ENCODE measurements at places on chromosomes 4 and X.

GRCh38 chr4:7890635-7891393 lies 48.8 kb downstream of the AFAP1 start:
- no peak for DNase-seq

- DNase-seq, result no peak
These were observed 52.2 kb downstream of the EFNB1 start for GRCh38 chrX:68880846-68881552.

- no peak for DNase-seq
These were observed 1804.7 kb downstream of the STIM2 start for GRCh38 chr4:28665306-28665705.

GRCh38 chr4:135177321-135177720 lies 975.7 kb upstream of the PABPC4L start:
- DNase-seq, result no peak

DNA sequence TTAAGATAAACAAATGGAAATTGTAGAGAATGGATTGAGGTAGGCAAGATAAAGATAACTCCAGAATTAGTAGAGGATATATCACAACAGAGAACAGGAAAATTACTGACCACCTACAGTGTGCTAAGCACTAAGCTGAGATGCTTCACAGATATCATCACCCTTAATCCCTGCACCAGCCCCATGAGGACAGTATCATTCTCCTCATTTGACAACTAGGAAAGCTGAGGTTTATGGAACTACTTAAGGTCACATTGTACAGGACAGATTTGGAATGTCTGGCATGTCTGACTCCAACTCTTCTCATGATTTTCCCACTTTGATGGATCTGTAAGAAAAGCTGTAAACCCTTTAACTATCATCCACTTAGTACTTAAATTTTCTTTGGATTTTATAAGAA lies 95.5 kb downstream of the CASK start:
- DNase-seq, result no peak

DNA sequence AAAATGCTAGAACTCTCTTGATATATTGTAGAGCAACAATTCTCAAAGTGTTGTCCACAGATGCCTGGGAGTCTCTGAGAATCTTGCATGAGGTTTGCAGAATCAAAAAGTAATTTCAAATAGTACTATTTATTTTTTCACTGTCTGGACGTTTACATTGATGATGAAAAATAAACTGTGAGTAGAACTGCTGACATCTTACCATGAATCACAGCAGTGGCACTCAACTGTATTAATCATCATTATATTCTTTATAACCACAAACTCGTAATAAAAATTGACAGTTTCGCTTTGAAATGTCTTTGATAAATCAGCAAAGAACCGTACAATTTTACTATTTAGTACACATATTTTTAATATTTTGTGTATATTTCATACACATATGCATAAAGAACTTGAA lies 94.5 kb downstream of the NAF1 start:
- DNase-seq, result no peak

DNA sequence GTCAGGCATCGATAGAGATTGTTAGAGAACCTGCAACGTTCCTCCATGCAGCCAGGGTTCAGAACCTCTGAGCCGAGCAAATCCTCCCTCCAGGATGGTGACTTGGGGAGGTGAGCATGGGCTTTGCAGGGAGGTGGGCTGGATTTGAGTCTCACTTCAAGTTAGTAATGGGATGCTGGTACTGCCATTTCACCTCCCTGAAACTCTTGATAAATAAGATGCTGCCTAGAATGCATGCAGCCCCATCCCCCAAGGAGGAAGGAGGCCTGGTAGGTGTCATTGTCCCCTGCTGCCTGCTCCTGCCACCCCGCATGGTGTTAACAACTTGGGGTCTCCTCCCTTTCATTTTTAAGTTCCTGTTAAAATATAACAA lies 35.7 kb upstream of the SLC2A9 start:
- peak; percentile 23 for DNase-seq

- DNase-seq, result no peak
These were observed 8.7 kb downstream of the MSX1 start for GRCh38 chr4:4868040-4868757.

GRCh38 chr4:152090543-152090942 lies 329.7 kb upstream of the GATB start:
- DNase-seq, result no peak

- DNase-seq, result no peak
These were observed 713.4 kb downstream of the PCDH18 start for GRCh38 chr4:136818811-136819330.

DNA sequence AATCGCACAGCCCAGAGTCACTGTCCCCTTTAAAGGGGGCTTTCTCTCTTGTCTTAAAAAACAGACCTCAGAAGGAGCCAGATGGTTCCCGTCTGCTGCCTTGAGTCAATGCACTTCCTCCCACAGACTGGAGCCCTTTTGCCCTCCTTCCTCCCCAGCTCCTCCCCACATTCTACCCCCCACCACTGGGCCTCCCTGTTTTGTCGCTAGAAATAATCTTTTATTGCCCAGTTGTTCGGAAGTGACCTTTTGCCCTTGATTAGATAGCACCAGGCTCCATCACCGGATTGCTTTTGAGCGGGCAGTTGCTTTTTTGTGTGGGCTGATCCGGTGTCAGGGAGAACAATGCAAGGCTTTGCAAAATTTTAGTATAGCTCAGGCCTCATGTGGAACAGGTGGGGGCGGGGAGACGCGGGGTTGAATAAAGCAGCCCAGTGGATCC lies 47.7 kb downstream of the SPRY1 start:
- DNase-seq, result peak; percentile 56

DNA sequence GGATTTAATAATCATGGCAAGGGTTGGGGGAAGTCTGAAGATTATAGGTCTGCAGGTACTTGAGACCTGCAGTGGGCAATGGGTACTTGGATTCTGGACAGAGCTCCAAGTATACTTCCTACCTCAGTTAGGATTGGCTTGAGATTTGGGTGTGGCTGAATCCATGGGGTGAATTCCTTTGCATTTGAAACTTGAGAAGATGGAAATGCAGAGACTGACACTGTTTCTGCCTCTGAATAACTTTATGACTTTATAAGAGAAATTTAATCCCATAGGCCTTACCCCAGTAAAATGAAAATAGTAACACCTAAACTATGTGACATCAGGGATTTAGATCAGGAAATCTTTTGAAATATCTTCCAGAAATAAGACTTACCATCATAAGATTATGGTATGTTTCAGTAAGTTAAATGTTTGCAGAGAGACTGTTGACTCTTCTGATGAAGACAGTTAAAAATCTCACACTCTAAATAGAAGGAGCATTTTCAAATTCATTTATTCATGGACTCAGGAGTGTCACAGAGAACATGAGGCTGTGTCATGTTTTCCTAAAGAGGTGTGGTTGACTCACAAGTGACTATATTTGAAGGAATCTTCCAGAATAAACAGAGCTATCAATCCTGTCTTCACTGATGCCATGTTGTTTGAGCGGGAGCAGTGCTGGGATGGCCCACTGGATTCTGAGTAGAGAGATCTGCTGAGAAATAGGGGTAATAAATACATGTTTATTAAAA lies 513.5 kb upstream of the NR3C2 start:
- DNase-seq, result no peak

- DNase-seq, result no peak
These were observed 55.4 kb downstream of the HUWE1 start for GRCh38 chrX:53631156-53631555.

GRCh38 chrX:153639177-153640044 lies 7.6 kb upstream of the DUSP9 start:
- DNase-seq, result no peak

- DNase-seq, result no peak
These were observed 67.1 kb downstream of the DOCK11 start for GRCh38 chrX:118562582-118563164.

DNA sequence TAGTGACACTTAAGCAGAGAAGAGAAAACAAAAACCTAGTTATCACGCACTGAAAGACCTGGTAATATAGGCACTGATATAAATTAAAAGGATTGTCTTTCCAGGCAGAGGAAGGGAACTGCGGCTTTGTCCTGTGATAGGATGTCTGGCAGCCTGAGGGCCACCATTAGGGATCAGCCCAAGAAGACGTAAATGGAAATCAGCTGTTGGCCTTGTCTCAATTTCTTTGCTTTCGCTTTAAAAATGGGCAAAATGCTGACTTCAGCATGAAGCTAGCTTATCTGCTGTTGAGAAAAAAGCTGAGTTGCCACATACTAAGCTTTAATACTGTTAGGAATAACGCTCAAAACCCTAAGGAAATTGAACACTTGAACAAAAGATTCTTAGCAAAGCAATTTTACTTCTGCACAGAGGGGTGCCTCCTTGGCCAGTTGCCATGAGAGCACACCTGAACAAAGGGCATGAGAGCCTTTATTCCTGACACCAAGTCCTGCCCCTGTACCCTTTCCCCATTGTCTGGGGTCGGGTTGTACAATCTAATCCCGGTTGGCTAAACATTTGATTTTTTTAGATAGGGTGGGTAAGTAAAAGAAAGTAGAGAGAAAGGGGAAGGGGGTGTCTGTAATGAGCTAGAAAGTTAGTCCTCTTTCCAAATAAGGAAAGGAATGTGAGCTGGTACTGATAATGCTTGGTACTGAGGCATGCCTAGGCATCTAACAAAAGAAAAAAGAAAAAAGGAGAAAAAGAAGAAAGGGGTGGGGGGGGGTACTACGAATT lies 85.1 kb upstream of the UCP1 start:
- DNase-seq, result no peak

- DNase-seq, result no peak
These were observed 62.2 kb downstream of the NSUN7 start for GRCh38 chr4:40811956-40812355.

DNA sequence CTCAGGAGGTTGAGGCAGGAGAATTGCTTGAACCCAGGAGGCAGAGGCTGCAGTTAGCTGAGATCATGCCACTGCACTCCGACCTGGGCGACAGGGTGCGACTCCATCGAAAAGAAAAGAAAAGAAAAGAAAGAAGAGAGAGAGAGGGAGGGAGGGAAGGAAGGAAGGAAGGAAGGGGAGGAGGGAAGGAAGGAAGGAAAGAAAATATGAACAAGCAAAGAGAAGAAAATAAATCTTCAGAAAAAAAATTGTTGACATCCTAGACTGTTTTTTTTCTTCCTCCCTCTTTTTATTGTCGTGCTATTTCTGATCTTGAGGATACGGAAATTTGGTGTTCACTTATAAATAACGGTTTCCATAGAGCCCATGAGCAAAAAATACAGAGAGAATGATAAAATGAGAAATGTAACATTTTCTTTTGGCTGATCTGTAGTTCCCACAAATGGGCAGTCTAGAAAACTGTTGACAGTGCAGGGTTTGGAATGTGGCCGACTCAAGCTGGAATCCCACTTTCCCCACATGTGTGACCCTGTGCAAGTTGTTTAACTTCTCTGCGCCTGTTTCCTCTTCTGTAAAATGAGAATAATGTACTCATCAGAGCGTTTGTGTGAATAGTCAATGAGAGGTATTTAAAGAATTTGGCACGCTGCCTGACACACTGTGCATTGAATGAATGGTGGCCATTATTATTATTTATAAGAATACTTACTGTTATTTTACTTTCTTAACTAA lies 19.4 kb downstream of the SORBS2 start:
- no peak for DNase-seq

DNA sequence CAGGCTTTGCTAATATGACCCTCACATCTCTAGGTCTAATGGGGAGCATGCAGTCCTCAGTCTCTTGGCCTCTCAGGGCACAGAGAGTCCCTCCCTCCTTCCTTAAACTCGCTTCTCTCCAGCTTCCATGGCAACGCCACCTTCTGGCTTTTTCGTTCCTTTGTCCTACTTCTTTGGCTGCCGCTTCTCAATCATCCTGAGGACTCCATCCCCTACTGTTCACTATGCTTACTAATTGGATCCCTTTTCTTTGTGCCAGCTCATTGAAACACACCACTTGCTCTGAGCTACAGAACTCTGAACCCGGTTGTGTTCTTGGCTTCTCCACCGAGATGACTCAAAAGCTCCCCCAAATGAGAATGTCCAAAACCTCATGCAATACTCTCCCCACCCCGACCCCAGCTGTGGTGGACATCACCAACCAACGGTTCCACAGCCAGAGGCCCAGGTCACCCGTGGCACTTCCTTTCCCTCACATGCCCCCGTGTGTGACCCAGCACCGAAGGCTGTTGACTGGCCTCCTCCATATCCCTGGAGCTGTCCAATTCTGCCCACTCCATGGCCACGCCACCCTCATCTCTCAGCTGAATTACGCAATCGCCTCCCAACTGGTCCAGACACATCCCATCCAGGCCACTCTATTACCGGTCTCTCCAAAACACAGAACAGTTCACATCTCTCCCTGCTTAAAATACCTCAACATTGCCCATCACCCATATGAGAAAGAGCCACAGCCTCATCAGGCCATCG lies 34.7 kb downstream of the CRMP1 start:
- no peak for DNase-seq

DNA sequence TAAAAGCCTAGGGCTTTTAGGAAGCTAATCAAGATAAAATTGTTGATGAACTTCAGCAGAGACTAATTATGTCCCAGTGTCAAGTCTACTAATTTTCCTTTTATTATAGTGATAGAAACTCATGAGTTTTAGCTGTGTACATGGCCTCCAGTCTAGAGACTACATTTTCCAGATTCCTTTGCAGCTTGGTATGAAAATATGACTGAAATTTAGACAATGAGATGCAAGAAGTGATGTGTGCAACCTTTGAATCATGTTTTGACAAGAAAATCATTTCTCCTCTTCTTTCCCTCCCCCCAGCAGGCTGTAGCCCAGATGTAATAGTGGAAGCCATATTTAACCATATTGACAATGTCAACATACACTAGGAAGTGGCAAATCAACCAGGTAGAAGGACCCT lies 30.3 kb upstream of the IL13RA2 start:
- no peak for DNase-seq

- no peak for DNase-seq
These were observed 110.6 kb downstream of the TEX13A start for GRCh38 chrX:105109936-105110335.

- no peak for DNase-seq
These were observed 54.4 kb downstream of the CBR4 start for GRCh38 chr4:168955674-168956073.

DNA sequence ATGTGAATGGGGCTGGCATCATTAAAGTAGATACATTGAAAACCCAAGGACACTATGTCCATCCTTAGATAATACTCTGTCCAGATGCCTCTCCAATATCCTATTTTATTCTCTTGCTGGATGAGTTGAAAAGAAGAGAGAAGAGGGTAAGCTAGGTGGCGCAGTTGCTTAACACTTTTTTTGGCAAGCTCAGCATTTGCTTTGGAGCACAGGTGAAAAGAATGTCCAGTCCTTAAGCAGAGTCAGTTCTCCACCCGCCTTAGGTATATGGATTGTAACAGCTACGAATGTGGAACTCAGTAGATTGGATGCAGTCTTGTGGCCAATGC lies 208.4 kb downstream of the NWD2 start:
- no peak for DNase-seq

DNA sequence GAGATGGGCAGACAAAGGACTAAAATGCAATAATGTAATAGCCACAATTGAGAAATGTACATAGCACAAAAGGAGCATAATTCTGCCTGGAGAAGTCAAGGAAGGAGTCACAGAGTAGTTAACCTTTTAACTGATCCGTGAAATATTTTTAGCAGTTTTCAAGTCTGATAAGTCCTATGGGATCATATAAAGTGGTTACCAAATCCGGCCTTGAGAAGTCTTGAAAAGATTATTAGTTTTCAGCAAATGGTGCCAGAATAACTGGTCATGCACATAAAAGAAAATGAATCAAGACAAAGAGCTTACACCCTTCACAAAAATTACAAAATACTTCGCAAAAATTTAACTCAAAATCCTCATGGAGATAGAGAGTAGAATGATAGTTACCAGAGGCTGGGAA lies 788.7 kb upstream of the AMOT start:
- no peak for DNase-seq

Measured in Peyer's patch (tissue), 4 donors.